ENCODE measurements at places on chromosomes 11 and 22.

DNA sequence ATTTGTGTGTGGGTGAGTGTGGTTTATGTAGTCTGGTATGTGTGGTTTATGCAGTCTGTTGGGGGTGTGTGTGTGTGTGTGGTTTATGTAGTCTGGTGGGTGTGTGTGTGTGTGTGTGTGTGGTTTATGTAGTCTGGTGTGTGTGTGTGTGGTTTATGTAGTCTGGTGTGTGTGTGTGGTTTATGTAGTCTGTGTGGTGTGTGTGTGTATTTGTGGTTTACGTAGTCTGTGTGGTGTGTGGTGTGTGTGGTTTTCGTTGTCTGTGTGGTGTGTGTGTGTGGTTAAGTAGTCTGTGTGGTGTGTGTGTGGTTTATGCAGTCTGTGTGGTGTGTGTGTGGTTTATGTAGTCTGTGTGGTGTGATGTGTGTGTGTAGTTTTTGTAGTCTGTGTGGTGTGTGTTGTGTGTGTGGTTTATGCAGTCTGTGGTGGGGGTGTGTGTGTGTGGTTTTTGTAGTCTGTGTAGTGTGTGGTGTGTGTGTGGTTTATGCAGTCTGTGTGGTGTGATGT, 26.2 kb upstream of the PARVG start:
- no peak for DNase-seq

DNA sequence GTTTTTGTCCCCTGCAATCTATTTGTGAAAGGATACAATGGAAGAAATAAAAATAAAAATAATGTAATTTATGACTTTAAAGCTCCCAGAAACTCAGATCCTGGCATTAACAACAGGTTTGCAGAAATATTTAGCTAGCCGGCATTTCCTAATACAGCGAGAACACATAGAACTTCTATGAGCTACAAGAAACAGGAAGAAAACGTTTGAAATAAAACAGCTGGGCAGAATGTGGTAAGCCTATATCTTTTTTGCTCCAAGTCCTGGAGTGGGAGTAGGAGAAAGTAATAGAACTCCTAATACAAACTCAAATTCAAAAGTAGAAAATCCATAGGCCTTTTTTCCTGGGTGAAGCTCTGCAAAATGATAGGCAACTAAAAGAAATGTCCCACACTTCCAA, 29.6 kb upstream of the FIBIN start:
- no peak for DNase-seq

- DNase-seq = no peak
Measured at GRCh38 chr11:96126917-96127595, 203.1 kb upstream of the MTMR2 start.

DNA sequence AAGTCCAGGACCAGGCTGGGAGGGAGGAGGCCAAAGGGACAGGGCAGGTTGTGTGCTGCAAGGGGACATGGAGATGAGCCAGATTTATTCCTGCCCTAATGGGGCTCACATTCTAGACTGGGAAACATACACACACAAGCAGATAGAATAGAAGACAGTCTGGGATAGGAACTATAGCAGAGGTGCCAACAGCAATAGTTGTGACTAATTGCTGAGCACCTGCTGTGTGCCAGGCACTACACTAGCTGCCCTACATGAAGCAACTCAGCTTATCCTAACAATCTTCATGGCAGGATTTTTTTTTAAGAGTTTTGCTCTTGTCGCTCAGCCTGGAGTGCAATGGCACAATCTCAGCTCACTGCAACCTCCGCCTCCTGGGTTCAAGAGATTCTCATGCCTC, 11.4 kb downstream of the MOGAT2 start:
- DNase-seq = no peak

GRCh38 chr11:126991596-126991995, 9.0 kb downstream of the KIRREL3 start:
- DNase-seq = no peak

- no peak for DNase-seq
Measured at GRCh38 chr11:23746896-23747295, 750.0 kb upstream of the LUZP2 start.

DNA sequence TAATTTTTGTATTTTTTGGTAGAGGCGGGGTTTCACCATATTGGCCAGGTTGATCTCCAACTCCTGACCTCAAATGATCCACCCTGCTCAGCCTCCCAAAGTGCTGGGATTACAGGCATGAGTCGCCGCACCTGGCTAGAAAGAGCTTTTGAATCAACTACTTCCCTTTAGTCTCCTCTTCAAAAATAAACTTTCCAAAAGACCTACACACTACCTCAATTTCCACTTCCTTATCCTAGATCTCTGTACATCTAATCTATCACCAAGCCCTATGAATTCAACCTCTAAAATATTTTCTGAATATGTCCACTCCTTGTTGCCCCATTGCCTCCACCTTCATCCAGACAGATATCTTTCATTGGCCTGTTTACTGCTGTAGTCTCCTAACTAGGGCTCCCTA, 13.1 kb upstream of the DDX6 start:
- no peak for DNase-seq

- DNase-seq = no peak
Measured at GRCh38 chr11:97856666-97857065, 1164.1 kb upstream of the CNTN5 start.

- DNase-seq = no peak
Measured at GRCh38 chr11:71338801-71339395, 86.5 kb upstream of the SHANK2 start.
